ENCODE measurements at places on chromosomes 1 and 21. TPM values are rescaled to one million over a fixed set of nuclear protein-coding genes. Genes with fewer than 3 reads are reported as not detected.

ZNF648 gene
- total RNA-seq = not detected

SPRR2G gene
- not detected for total RNA-seq

GBP1 gene
- 0.19 TPM for total RNA-seq

OR2L3 gene
- total RNA-seq = not detected

ADIPOR1 gene
- total RNA-seq = 55.5 TPM

CELA3B gene
- total RNA-seq = not detected

FMO1 gene
- not detected for total RNA-seq

S100A2 gene
- total RNA-seq = 24.6 TPM

RBBP5 gene
- total RNA-seq = 10.9 TPM

OR6N1 gene
- not detected for total RNA-seq

TEKT2 gene
- not detected for total RNA-seq

OR2G6 gene
- total RNA-seq = not detected

SCAMP3 gene
- 128 TPM for total RNA-seq

PAQR6 gene
- 4.6 TPM for total RNA-seq

FMN2 gene
- total RNA-seq = 3.2 TPM

TSPEAR gene
- total RNA-seq = not detected

FOXD2 gene
- 0.39 TPM for total RNA-seq

HSPB7 gene
- total RNA-seq = not detected

TNFAIP8L2 gene
- not detected for total RNA-seq

CCDC190 gene
- total RNA-seq = not detected

RPTN gene
- total RNA-seq = 0.02 TPM

OSBPL9 gene
- total RNA-seq = 38.6 TPM

LCK gene
- 0.06 TPM for total RNA-seq

VHLL gene
- total RNA-seq = not detected

BNIPL gene
- total RNA-seq = 0.04 TPM

ETNK2 gene
- 27.6 TPM for total RNA-seq

PLEKHN1 gene
- total RNA-seq = 4.9 TPM

CDK18 gene
- total RNA-seq = 0.76 TPM

GBP7 gene
- total RNA-seq = not detected

DIO1 gene
- not detected for total RNA-seq

CD101 gene
- 0.22 TPM for total RNA-seq

DYNLT4 gene
- 0.93 TPM for total RNA-seq

TNFSF4 gene
- total RNA-seq = 0.07 TPM

AADACL3 gene
- not detected for total RNA-seq

FCGR3B gene
- total RNA-seq = not detected

OR2M3 gene
- not detected for total RNA-seq

WNT3A gene
- 0.05 TPM for total RNA-seq

RNU1-3 gene
- 4.3 TPM for total RNA-seq

NR5A2 gene
- total RNA-seq = 4.4 TPM

AVPR1B gene
- not detected for total RNA-seq

Measured in A549 treated with AZD2906 at 1 μM for 4 hours (cell line).